GM13976 (cell line): ENCODE measurements at places on chromosomes 1 and 21.

DNA sequence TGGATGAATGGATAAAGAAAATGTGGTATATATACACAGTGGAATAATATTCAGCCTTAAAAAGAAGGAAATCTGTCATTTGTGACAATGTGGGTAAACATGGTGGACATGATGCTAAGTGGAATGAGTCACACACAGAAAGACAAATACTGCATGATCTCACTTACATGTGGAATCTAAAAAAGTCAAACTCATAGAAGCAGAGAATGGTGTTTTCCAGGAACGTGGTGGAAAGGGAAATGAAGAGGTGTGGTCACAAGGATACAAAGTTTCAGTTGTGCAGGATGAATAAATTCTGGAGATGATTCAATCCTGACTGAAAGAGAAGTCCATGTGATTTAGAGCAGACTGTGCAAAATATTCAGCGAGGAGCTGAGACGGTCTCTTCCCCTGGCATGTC, 56.6 kb downstream of the RYR2 start:
- DNase-seq = no peak

DNA sequence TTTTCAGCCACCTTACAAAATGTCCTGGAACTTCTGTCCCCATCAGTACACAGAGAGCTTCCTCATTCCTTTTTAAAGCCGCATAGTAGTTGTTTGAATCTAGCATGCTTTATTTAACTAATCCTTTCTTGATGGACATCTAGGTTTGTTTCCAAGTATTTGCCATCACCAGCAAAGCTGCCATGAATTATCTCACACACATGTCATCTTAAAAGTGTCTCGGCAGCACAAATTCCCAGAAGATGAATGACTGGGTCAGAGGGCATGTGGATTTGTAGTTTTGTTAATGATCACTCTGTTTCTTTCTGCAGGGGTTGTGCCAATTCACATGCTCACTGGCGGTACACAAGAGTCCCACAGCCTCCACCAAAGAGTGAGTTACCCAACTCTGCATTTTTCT, 68.3 kb downstream of the CLIC6 start:
- no peak for DNase-seq

DNA sequence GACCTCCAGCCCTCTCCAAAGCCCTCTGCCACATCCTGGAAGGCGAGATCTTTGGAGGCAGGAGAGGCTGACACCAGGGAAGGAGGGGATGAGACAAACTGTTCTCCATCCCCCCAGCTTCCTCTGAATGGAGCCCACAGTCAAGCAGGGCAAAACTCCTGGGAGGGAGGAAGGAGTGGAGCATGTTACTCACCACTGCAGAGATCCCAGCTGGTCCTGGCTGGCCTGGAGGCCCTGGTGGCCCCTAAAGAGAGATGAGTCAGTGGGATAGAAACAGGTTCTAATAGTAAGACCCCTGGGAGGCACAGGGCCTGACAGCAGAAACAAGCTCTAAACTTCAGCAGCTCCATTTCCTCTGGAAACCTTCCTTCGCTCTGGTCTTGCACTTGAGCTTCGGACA, 14.0 kb upstream of the PEF1 start:
- peak; percentile 23 for DNase-seq

DNA sequence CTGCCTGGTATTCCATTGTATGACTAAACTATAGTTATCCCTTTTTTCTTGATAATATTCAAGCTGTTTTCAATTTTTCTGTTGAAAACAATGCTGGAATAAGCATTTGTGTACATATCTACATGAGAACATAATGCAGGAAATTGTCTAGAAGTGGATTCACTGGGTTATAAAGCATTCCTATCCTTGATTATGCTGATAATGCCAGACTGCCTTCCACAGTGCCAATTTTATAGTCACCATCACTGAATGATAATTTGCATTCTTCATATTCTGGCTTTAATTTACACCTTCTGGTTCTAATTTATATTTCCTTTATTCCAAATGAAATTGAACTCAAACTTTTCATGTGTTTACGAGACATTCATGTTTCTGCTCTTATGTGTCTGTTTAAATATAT, 651.0 kb upstream of the PLXNA2 start:
- no peak for DNase-seq

- DNase-seq = no peak
Measured at GRCh38 chr1:145959333-145959732, 1.5 kb upstream of the LIX1L start.

- DNase-seq = no peak
Measured at GRCh38 chr1:240687820-240688219, 75.9 kb upstream of the GREM2 start.

GRCh38 chr1:188402986-188403385, 1574.2 kb downstream of the PLA2G4A start:
- DNase-seq = no peak

GRCh38 chr1:107963008-107963407, 2.0 kb downstream of the VAV3 start:
- no peak for DNase-seq
